ENCODE measurements at places on chromosomes 5 and 9.

GRCh38 chr5:170704417-170705192 is 78.9 kb upstream of the GABRP start:
- DNase-seq, result no peak

- DNase-seq, result no peak
Observed at GRCh38 chr9:131997779-131998178, 81.9 kb downstream of the MED27 start.

GRCh38 chr5:157864067-157864466 is 5.1 kb upstream of the CLINT1 start:
- no peak for DNase-seq

DNA sequence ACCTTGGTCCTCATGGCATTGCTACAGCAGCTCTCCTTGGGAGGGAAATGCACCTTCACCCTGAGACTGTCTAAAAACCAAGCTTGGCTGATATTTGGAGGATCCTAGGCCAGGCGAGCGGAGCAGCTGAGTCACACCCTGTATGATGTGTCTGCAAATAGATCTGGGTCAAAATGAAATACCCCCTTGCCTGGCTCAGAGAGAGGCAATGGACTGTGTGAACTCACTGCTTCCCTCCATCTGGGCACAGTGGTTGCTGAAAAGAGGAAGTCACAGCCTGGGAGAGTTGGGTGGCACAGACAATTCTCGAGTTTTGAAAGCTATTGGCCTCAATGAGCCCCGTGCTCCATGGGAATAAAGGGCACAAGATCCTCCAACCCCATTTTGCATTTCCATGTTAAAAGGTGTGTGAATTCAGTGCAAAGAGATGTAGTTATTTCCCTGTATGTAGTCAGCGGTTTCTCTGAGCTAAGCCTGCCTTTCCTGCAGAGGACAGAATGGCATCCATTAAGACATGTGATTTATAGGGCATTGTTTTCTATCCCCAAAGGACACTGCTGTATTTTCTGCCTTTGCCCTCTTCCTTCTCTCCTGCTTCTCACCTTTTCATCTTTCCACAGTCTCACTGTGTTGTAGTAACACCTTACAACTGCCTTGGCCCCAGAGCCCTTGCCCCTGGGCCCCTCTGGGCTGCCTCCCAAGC is 177.2 kb downstream of the GADD45G start:
- DNase-seq, result no peak

DNA sequence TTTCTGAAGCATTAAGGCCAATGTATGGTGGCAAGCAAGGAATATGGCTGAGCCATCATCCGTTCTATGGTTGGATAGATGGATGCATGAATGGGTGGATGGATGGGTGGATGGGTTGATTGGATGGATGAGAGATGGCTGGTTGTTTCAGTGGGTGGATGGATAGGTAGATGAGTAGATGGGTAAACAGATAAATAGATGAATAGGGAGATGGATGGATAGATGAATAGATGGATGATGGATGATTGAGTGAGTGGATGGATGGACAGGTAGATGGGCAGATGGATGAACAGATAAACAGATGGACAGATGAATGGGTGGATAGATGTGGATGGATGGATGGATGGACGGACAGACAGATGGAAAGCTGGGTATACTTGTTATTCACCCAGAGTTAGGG is 92.6 kb upstream of the ZNF618 start:
- DNase-seq, result no peak

DNA sequence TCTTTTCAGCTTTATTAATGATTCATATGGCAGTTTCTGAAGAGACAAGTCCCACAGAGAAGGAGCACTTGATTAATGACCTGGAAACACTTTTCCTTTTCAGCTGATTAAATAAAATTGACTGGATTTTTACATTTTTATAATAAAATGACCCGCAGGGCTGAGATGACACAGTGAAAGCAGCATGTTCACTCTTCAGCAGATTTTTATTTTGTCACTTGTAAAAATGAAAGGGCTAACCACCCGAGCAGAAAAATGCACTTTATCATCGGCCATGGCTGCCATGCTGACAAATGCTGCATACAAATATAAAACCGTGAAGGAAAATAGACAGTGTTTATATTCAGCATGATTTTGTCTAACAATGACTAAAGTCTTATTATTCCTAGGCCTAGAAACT is 321.6 kb upstream of the ITGA1 start:
- no peak for DNase-seq

- DNase-seq, result no peak
Observed at GRCh38 chr9:27538647-27539046, 9.0 kb upstream of the MOB3B start.

- no peak for DNase-seq
Observed at GRCh38 chr5:172496671-172497371, 42.5 kb upstream of the SH3PXD2B start.

- no peak for DNase-seq
Observed at GRCh38 chr5:2895196-2895595, 143.7 kb upstream of the IRX2 start.

GRCh38 chr9:120900824-120901223 is 23.8 kb upstream of the PHF19 start:
- no peak for DNase-seq

GRCh38 chr9:74865177-74865576 is 22.5 kb downstream of the TRPM6 start:
- DNase-seq, result no peak

- no peak for DNase-seq
Observed at GRCh38 chr5:149802008-149802680, 72.0 kb downstream of the PPARGC1B start.

GRCh38 chr9:36011379-36011778 is 25.3 kb upstream of the RECK start:
- no peak for DNase-seq

GRCh38 chr9:127233550-127233949 is 31.0 kb upstream of the GARNL3 start:
- no peak for DNase-seq

GRCh38 chr5:169942181-169942580 is 38.1 kb downstream of the INSYN2B start:
- no peak for DNase-seq

DNA sequence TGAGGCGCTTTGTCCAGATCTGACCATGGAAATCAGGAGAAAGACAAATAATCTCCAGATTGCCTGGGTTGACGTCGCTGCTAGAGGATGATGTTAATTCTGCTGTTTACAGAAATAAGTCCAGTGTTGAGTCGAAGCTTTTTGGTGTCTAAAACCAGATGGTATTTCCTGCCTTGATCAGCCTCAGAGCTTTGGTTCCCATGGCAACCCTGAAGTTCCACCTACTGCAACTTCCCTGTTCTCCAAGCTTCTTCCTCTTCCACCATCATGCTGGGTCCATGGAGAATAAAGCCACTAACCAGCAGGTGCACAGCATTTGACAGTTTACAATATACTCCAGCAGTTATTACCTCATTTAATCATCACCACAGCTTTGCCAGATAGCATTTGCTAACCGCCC is 18.0 kb upstream of the GABBR2 start:
- DNase-seq, result no peak

- no peak for DNase-seq
Observed at GRCh38 chr5:31054453-31054852, 139.0 kb upstream of the CDH6 start.

Measured in HTR-8/SVneo (cell line).